NCI-H1092 treated with DMSO at 0.1 percent for 48 hours (cell line): ENCODE measurements at places on chromosomes 12 and 14.
A peak's percentile ranks its signal among the peaks of the same experiment; 100 is the strongest.

- no peak for DNase-seq
Measured at GRCh38 chr12:104699489-104700190, 242.9 kb downstream of the CHST11 start.

DNA sequence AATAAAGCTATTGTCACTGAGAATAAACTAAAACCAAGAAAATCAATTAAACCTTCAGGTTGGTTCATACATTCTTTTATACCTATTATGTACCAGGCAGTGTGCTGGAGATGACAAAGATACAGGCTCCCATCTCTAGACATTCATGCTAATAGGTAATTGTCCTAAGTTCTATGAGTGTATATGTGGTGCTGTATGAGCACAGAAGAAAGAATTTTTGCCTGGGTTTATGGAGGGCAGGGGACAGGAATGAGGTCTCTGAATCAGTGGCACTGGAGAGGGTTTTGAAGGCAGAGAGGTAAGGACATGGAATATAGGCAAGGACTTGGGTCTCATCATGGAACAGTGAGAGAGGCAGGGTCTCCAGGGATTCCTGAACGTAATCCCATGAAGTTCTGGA lies 38.7 kb downstream of the MAP1LC3B2 start:
- no peak for DNase-seq

- no peak for DNase-seq
Measured at GRCh38 chr12:6967651-6968100, 2.8 kb downstream of the PHB2 start.

GRCh38 chr12:110689281-110690126 lies 589 bp upstream of the HVCN1 start:
- no peak for DNase-seq

- DNase-seq = peak; percentile 32
Measured at GRCh38 chr12:64390275-64390851, at the start of gene C12orf56. Gene C12orf56 (minus strand): TSS chr12:64390758. CDS start chr12:64390565, 193 bp downstream.

- DNase-seq = peak; percentile 71
Measured at GRCh38 chr12:81257947-81258551, 180.2 kb downstream of the ACSS3 start.
